ENCODE measurements at places on chromosomes 12 and 14. TPM values are rescaled to one million over a fixed set of nuclear protein-coding genes. Genes with fewer than 3 reads are reported as not detected.

Gene ATP2A2
- 131 TPM for total RNA-seq

- no peaks in the 10 kb centered on the region for H3K4me1 ChIP-seq
- DNase-seq: no peak
- no peaks in the 10 kb centered on the region for H3K36me3 ChIP-seq
- no peaks in the 10 kb centered on the region for H3K27me3 ChIP-seq
Observed at GRCh38 chr12:115010324-115010995, 326.5 kb upstream of the TBX3 start.

- no peak overlapping the region for H3K4me3 ChIP-seq
- H3K4me1 ChIP-seq: peaks cover 51% of the 10 kb centered on the region
- no peaks in the 10 kb centered on the region for H3K27me3 ChIP-seq
- H3K27ac ChIP-seq: peak overlapping the region; percentile 85
Observed at GRCh38 chr14:35286003-35286600, 6.1 kb upstream of the PSMA6 start.

DNA sequence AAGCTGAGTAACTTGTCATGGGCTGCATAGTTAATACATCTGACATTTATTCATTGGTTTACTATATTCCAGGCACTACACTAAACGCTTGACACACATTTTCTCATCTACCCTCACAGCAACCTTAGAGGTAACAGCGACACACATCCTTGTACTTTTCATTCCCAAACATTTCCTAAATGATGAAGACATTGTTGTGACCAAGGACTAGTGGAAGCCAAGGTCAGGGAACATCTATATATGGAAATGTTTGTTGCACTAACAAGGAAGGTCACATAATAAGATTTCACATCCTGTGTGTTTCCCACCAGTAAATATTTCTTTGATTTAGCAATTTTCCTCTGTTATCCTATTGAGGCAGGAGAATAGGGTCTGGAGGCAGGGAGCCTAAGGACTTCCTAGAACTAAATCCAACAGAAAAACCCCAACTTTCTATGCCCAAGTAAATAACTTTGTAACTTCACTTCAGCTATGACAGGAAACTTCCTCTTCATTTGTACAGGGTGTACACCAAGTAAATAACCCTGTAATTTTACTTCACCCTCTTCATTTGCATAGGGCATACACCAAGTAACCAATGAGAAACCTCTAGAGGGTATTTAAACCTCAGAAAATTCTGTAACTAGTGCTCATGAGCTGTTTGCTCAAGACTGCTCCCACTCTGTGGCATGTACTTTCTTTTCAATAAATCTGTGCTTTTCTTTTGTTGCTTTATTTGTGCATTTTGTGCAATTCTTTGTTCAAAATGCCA is 48.4 kb downstream of the ZNF641 start:
- H3K4me1 ChIP-seq: no peaks in the 10 kb centered on the region
- H3K4me3 ChIP-seq: no peak overlapping the region
- no peaks in the 10 kb centered on the region for H3K36me3 ChIP-seq
- DNase-seq: no peak
- H3K27ac ChIP-seq: no peak overlapping the region

- H3K4me3 ChIP-seq: no peak overlapping the region
- H3K4me1 ChIP-seq: peaks cover 16% of the 10 kb centered on the region
- DNase-seq: no peak
- H3K27ac ChIP-seq: no peak overlapping the region
Observed at GRCh38 chr12:124852911-124853427, 10.7 kb downstream of the SCARB1 start.

Gene IKZF4
- total RNA-seq: 15.7 TPM

Gene KCNK13
- not detected for total RNA-seq

- no peak for DNase-seq
- H3K27ac ChIP-seq: no peak overlapping the region
- no peaks in the 10 kb centered on the region for H3K27me3 ChIP-seq
- H3K36me3 ChIP-seq: no peaks in the 10 kb centered on the region
- H3K4me3 ChIP-seq: no peak overlapping the region
Observed at GRCh38 chr12:100913872-100914592, 119.5 kb downstream of the ANO4 start.

Data from activated CD4-positive, alpha-beta T cell treated with anti-CD3 and anti-CD28 coated beads, Interleukin-2, amount 10 ng/mL, durations not matched to agents 7 days and 5 days (primary cell).